LHCN-M2 (cell line): ENCODE measurements at places on chromosomes 11 and 22.

- no peak for DNase-seq
Observed at GRCh38 chr22:49091451-49091850, 736.2 kb downstream of the BRD1 start.

GRCh38 chr11:14036469-14036868, 73.9 kb downstream of the SPON1 start:
- no peak for DNase-seq

DNA sequence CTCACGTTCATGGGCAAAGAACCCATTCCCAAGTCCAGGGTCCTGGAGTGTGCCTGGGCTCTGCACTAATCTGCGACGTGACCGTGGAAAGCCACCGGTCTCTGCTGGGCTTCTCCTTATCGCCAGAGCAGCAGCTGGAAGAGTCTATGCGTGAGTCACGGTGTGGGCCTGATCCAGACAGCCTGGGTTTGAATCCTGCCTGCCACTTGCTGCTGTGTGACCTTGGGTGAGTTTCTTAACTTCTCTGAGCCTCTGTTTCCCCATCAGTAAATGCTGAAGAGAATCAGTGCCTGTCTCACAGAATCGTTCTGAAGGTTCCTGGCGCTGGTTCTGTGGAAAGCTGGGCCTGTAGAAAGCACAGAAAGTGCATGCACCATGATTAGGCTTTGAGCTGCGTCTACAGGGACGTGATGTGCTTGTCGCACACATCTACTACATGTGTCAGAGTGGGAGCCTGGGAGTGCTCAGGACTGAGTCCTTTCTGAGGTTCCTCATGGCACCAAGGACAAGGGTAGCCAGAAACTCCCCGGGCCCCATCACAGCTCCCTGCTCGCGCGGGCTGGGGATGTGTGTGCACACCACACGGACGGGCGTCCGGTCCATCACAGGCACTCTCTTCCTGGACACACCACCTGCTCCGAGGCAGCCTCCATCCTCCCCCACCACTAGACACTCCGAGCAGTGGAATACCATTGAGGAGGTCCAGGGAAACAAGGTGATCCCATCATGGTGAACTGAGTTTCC, 20.5 kb upstream of the PDGFB start:
- no peak for DNase-seq

GRCh38 chr22:45262931-45263462, 21.8 kb upstream of the UPK3A start:
- no peak for DNase-seq

- DNase-seq: no peak
Observed at GRCh38 chr11:29029452-29029851, 921.3 kb downstream of the METTL15 start.
